ENCODE measurements at places on chromosomes 12 and 14.

DNA sequence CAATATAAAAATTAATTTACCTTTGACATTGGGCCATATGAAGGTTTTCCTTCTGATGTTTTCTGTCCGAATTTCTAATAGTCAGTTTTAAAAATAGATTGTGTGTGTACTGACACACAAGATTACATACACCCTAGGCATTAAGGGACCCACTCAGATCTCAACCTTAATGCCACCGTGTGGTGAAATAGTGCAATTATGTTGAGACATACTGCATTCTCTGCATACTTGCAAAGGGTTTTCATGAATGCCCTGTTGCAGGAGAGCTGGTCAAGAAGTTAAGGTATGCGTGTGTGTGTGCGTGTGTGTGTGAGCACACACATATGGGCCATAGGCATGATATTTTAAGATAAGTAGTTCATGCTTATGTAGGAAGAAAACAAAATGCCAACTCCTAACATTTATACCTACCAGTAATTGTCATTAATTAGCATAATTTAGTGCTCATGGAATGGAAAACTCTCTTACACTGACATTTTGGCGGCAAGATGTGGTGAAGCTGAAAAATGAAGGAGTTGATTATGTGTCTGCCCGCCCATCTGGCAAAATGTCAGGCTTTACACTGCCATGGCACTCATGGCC, 58.8 kb downstream of the PIK3C2G start:
- DNase-seq: no peak

DNA sequence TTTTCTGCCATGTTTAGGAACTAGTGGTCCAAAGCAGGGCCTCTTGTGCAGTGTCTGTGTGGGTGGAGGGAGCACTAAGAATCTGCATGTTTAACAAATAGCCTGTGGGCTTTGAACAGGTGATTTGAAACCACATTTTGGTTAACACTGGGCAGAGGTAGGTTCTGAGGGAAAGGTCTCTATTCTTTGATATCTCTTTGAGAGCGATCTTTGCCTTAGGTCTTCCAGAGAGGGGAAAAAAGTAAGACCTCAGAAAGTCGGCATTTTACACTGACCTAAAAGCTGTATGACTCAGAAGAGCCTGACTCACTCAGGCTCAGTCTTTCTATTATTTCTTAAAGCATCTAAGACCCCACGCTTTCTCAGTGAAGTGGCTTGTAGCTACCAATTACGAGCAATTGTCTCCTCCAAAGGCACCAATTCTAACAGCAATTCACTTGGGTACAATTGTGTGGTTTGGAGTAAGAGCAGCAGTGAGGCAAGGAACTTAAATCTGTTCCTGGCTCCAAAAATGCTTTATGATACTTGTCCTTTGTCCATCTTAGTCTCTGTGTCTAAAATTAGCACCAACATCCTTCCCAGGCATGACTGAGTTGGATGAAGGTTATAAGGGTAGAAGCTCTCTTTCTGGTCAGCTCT, 8.8 kb downstream of the EIF2B2 start:
- DNase-seq: no peak

- no peak for DNase-seq
Measured at GRCh38 chr14:101064121-101064661, 160.7 kb upstream of the RTL1 start.

- DNase-seq: no peak
Measured at GRCh38 chr14:66238969-66239368, 247.2 kb upstream of the CCDC196 start.

- no peak for DNase-seq
Measured at GRCh38 chr12:1933342-1934051, 15.0 kb upstream of the CACNA2D4 start.

GRCh38 chr14:68594737-68595380, 198.0 kb downstream of the ZFP36L1 start:
- no peak for DNase-seq

GRCh38 chr12:85310456-85311076, 30.5 kb downstream of the ALX1 start:
- no peak for DNase-seq

DNA sequence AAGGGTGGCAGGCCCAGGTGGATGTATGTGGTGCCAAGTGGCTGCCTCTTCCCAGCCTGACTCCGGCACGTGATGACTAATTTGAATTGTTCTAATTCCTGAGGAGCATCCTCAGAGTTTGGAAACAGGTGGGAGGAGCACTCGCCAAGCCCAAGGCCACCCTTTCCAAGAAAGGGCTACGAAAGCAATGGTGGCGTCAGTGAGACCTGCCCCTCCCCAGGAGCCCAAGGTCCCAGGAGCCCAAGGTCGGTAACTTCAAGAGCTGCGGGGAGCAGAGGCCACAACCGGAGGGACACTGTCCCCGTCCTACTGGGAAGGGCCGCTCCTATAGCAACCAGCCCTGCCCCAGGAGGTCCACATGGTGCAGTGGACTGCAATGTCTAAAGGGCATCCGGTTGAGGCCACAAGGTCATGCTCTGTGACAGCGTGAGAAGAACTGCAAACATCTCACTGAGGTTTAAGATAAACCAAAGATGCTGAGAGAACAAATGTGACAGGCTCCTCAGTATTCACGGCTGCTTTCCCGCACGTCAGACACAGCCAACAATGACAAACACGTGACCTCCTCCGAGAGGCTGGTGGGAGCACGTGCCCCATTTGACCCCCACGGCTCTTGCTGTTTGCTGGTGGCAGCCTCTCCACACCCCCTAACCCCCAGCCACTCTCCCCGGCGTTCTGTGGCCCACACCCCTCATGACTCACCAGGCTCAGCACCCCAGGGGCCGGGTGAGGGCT, 79.6 kb downstream of the ITPK1 start:
- DNase-seq: no peak

DNA sequence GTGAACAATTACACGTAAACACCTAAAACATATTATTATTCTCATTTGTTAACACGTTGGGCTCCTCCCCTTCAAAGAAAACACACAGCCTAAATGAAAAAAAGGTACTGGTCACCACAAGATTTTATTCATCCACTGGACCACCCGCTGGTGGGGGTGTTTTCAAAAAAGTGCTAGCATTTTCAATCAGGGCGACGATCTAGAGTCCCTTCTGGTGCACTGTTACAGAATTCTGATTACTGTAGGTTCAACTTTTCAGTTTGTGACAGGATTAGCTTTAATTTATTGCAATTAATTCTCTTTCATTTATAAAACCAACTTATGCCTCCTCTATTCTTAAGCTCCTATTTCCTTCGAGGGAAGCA, 443 bp downstream of the MAGOHB start:
- DNase-seq: no peak

DNA sequence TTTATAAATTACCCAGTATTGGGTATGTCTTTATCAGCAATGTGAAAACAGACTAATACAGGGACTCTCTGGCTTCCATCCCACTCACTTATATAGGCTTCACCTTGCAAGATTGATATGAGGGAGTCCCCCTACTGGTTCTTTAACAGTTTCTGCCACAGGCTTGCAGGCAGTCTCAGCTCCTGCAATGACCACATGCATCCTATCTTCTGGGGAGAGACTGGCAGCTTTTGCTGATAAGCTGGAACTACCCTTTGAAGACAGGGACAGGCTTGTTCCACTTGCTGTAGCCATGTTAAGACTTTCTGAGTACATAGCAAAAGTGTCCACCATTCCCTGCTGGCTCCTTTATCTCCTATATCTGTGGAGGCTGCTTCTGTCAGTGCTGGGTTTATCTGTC, 531.7 kb upstream of the FLRT2 start:
- no peak for DNase-seq

Data from DND-41 (cell line).